ENCODE measurements at places on chromosomes 1 and 21. TPM values are rescaled to one million over a fixed set of nuclear protein-coding genes. Genes with fewer than 3 reads are reported as not detected.

GRCh38 chr1:83554174-83554573 lies 444.8 kb downstream of the TTLL7 start:
- no peaks in the 10 kb centered on the region for H3K27me3 ChIP-seq
- no peak for DNase-seq
- H3K4me1 ChIP-seq = no peaks in the 10 kb centered on the region
- no peak overlapping the region for H3K4me3 ChIP-seq
- no peak overlapping the region for H3K27ac ChIP-seq

- H3K4me1 ChIP-seq = no peaks in the 10 kb centered on the region
- no peak overlapping the region for H3K27ac ChIP-seq
- no peaks in the 10 kb centered on the region for H3K27me3 ChIP-seq
Measured at GRCh38 chr1:96865731-96866685, 144.4 kb downstream of the PTBP2 start.

FMO3 gene
- not detected for total RNA-seq

- no peak for DNase-seq
- no peaks in the 10 kb centered on the region for H3K27me3 ChIP-seq
- no peak overlapping the region for H3K27ac ChIP-seq
Measured at GRCh38 chr21:39504230-39504629, 52.5 kb downstream of the SH3BGR start.

DNA sequence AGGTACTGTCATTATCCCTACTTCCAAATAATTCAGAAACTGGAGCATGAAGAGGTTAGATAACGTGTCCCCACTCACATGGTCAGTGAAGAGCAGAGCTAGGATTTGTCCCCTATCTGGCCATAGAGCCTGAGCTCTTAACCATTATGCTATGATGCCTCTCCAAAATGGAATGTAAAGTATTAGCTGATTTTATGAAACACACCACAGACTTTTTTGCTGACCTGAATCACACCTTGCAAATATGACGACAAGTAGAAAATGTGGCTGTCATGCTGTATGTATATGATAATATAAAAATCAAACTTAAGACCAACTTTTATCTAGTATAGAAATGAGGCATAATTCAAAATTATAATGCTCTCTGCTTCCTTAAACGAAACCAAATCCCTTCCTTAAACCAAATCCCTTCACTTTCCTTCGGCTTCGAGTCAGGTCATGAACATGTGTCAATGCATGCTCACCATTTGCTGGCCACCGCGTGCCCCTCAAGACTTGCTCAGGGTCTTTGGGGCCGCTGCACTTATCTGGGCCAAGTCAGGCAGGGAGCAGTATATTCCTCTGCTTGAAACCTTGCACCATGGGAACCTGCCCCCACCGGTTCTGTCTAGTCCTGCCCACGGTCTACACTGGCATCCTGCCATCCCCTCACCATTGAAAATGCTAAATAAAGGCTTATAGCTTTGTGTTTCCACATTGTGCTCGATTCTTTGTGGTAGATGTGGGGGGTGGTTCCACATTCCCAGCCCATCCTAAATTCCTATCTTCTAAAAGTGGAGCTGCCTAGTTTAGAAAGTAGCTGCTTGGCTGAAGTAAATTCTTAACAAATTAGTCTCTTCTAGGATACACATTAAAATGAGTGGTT lies 1.6 kb upstream of the TMCC2 start:
- peaks cover 44% of the 10 kb centered on the region for H3K27me3 ChIP-seq
- no peak overlapping the region for H3K27ac ChIP-seq
- no peaks in the 10 kb centered on the region for H3K36me3 ChIP-seq
- no peak overlapping the region for H3K4me3 ChIP-seq
- DNase-seq = no peak
- peaks cover 26% of the 10 kb centered on the region for H3K4me1 ChIP-seq

OR2L5 gene
- not detected for total RNA-seq

PDPN gene
- not detected for total RNA-seq

A3GALT2 gene
- total RNA-seq = not detected

DNA sequence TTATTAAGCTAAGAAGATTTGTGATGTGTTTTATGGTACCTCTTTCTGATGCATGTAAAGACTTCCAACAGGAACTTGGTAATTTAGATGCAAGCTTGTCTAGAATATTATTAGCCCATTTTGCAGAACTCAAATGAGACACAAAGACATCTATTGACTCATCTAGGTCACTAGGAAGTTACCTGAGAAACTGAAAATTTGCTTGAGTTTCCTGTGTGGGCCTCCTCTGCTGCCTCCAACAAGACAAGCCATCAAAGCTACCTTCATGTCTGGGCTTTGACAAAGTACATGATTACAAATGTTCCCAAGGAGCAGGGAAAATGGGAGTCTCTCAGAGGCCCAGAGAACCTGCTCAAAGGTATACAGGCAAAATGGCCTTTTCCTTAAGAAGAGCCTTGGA lies 5.6 kb downstream of the RUNX1 start:
- H3K27ac ChIP-seq = peak overlapping the region; percentile 99
- peaks cover 78% of the 10 kb centered on the region for H3K4me1 ChIP-seq
- H3K4me3 ChIP-seq = peak overlapping the region; percentile 91
- H3K27me3 ChIP-seq = no peaks in the 10 kb centered on the region

DNA sequence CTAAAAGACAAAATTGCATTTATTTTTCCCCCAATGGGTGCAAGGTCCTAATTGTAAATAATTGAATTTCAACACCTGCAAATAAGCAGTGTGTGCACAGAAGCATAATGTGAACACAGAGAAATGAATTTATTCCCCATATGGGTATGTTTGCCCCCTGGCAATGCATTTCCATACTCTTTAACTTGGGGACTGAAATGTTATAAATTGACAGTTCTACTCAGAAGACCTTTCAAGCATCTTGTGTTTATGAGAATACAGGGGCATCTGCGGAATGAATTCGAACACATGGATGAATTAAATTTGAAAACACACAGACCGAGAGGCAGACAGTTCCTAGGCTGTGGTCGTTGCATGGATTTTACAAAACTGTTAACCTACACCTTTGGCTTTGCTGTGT lies 3.5 kb downstream of the PBX1 start:
- peaks cover 22% of the 10 kb centered on the region for H3K27me3 ChIP-seq
- no peak overlapping the region for H3K4me3 ChIP-seq
- no peaks in the 10 kb centered on the region for H3K36me3 ChIP-seq
- no peak for DNase-seq
- peaks cover 3% of the 10 kb centered on the region for H3K4me1 ChIP-seq

- H3K27ac ChIP-seq = no peak overlapping the region
- no peak overlapping the region for H3K4me3 ChIP-seq
- no peak for DNase-seq
- peaks cover 2% of the 10 kb centered on the region for H3K27me3 ChIP-seq
- H3K36me3 ChIP-seq = no peaks in the 10 kb centered on the region
Measured at GRCh38 chr1:225158291-225158690, 228.8 kb downstream of the DNAH14 start.

DNA sequence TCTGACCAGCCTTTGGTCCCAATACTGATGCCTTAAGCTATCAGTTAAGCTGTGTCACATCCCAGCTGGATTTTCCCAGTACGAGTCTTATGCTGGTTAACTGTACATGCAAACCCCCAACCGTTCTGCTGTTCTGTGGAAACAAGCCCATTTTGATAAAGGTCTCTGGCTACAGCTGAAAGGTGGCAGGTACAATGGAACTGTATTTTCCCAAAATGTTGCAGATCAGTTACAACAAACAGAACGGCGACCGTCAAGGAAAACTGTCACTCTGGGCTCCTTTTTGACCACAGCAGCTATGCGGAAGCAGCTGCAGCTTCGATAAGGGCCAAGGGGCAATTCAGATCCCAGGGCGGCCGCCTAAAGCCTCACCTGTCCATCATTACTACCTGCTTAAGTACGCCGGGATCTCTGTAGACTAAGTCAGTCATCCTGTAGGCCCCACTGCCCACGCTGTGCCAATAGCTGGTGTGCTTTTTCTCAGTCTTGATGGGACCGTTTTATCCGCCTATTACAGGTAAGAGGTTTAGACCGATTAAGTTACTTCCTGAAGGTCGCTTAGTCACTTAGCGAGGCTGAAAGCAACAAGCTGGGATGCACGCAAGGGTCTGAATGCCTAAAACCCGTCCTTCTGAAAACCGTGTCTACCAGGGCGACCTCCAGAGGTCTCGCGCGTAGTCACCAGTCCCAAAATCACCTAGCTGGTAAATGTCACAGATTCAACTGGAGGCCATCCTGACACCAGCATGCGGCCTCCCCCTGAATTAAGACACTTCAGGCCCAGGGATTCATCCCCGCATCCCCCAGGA lies 11.1 kb upstream of the RAB42 start:
- H3K4me3 ChIP-seq = peak overlapping the region; percentile 92
- peak overlapping the region; percentile 92 for H3K27ac ChIP-seq
- no peaks in the 10 kb centered on the region for H3K27me3 ChIP-seq
- peaks cover 38% of the 10 kb centered on the region for H3K4me1 ChIP-seq
- DNase-seq = peak; percentile 72
- peaks cover 48% of the 10 kb centered on the region for H3K36me3 ChIP-seq
